ENCODE measurements at places on chromosomes 12 and 14. TPM values are rescaled to one million over a fixed set of nuclear protein-coding genes. Genes with fewer than 3 reads are reported as not detected.
A peak's percentile ranks its signal among the peaks of the same experiment; 100 is the strongest.

Gene CPNE6
- total RNA-seq = 0.07 TPM

GRCh38 chr12:27282754-27283153, 38.7 kb downstream of the STK38L start:
- DNase-seq = no peak

DNA sequence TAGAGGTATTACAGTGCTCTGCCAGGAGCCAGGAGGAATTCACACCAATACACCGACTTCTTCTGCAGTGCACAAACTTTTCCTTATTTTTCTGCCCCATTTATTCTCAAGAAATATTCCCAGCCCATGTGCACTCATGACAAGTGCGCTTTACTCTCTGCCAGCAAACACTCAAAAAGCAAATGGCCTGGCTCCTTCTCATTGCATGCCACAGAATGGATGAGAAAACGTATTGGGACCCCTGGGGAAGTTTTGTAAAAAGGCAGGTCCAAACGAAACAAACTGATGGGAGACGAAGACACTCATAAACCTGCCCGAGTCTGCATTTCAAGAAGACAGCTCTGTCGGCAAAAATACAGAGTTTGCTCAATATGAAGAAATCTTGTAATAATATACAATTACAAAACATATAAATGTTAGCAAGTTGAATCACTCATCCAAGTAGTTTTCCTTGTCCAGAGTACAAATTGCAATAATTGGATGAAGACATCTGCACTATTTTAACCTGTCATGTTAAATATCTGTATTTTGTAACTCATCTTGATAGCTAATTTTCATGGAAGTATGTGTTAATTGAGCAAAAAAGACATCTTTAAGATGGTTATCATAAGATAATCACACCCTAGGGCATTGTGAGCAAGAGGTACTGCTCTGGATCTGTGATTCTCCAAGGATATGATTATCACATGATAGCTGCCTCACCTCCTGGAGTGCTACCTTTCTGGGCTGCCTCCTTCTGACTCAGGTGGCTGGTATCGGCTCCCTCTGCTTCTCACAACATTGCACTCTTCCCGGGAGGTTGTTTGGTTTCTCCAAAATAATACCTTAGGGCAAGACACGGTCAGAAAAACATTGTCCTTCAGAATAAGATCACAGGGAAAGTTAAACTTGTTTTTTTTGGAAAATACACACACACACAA, 260.8 kb upstream of the G2E3 start:
- DNase-seq = no peak

GRCh38 chr12:59736786-59737185, 141.0 kb downstream of the SLC16A7 start:
- DNase-seq = peak; percentile 17

DNA sequence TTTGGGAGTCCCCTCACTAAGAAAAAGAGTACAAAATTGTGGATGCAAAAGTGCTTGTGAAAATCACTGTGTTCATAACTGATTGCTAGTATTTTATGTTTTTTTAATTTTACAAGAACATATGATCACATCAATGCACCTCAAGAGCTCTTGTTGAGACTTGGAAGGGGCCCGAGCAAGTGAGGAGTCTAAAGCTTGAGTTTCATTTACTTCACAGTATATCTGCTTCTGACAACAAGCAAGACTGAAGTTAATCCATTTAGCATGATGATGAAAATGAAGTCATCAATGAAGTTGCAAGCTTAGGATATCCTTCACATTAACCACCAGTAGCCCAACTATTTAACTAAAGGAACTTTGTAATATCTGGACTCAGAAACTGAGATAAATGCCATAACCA, 182.5 kb upstream of the DIO2 start:
- DNase-seq = no peak

- no peak for DNase-seq
Observed at GRCh38 chr12:70659077-70659606, 21.9 kb upstream of the PTPRB start.

GRCh38 chr12:52611080-52611468, 7.3 kb downstream of the KRT73 start:
- DNase-seq = no peak

- peak; percentile 89 for DNase-seq
Observed at GRCh38 chr12:68733661-68734071, 12.3 kb upstream of the SLC35E3 start.

GRCh38 chr12:66767536-66767935, 88.7 kb upstream of the GRIP1 start:
- DNase-seq = no peak

DNA sequence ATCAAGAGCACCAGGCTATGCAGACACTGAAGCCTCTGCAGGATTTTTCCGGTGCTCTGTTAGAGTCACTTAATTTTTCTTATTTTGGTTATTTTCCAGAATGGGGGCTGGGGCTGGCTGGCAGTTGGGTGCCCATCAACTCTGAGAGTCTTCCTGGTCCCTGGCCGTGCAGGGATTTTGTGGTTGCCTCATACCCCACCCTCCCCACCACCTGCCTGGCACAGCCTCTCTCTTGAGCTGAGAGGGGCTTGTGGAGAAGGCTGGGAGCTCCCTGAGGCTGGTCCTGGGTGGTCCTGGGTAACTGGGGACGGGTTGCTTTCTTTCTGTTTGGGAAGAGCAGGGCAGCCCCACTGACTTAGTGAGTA, 23.3 kb downstream of the LRTM2 start:
- DNase-seq = no peak

Gene OTX2
- total RNA-seq = not detected

- no peak for DNase-seq
Observed at GRCh38 chr12:77471801-77472200, 358.9 kb upstream of the NAV3 start.

DNA sequence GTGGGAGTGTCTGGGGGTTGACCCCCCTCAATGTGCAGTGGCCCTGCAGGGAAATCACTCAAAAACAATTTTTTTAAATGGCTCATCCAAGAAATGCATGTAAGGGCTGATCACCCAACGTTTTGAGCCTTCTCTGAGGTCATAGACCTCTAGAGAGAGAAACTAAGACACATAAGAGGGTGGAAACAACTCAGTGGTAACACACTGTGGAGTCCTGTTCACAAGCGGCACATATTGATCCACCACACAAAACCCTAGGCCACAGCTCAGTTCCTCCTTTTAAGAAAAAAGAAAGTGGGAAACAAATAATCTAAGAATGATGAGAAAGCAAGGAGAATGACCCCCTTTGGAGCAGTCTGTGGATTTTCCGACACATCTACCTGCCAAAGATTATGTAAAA, 83.0 kb upstream of the METAP2 start:
- DNase-seq = no peak

Gene CFAP73
- 5.4 TPM for total RNA-seq

GRCh38 chr12:103556890-103557627, 30.0 kb upstream of the STAB2 start:
- DNase-seq = no peak

GRCh38 chr12:80861641-80862378, 75.9 kb downstream of the LIN7A start:
- no peak for DNase-seq

Gene KLHL33
- total RNA-seq = not detected

Gene IQSEC3
- total RNA-seq = not detected

GRCh38 chr14:67889455-67889854, 69.9 kb downstream of the RAD51B start:
- no peak for DNase-seq

DNA sequence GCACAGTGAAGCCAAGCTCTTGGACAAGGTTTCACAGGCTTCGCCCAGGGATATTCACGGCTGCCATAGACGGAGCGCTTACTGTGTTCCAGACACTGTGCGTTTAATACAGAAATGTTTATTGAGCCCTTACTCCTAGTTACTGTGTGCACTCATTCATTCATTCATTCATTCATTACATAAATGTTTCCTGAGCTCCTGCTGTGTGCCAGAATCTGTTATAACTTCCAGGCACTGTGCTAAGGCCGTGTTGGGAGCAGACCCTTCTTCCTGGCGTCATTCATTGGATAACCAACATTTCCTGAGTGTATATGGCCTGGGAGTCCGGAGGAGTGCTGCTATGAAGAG, 760 bp upstream of the MED13L start:
- DNase-seq = no peak

Gene NCOR2
- total RNA-seq = 12.9 TPM

Gene RERG
- 3.0 TPM for total RNA-seq

DNA sequence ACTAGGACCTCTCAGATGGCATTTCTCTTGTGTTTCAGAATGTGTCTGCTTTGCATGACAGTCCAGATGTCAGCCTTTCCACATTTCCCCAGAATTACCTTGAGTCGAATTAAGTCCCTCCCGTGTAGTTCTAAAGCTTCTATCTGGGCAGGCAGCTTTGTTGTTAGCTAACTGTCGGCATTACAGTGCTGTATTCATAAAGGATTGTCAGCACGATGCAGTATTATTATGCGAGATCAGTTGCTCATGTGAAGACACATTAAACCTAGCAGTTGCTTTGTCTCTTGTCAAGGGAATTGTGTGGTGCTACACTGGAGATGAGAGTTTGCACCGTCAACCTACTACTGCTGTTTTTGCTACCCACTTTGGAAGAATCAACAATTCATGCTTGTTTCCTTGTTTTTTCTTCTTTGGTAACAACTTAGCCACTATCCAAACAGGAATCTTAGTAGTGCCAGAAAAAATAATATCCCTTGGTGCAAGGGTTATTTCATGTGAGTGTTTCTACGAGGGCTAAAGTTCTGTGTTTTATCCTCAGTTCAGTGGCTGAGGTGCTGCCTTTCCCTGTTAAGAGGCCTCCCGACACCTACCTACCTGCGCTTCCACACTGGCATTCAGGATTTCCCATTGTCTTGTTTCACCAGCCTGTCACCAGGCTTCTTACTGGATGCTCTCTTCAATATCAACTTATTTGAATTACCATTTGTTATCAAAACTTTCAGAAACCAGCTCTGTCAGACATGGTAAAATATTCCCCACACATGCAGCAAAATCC, 297.9 kb upstream of the G2E3 start:
- DNase-seq = no peak

Gene FOXN4
- not detected for total RNA-seq

Gene LRTM2
- not detected for total RNA-seq

Gene RPGRIP1
- not detected for total RNA-seq

GRCh38 chr12:83322809-83323208, 636.1 kb downstream of the TMTC2 start:
- DNase-seq = no peak

GRCh38 chr12:8677362-8677761, 14.7 kb upstream of the MFAP5 start:
- no peak for DNase-seq

GRCh38 chr14:50853891-50854290, 18.0 kb upstream of the ABHD12B start:
- DNase-seq = no peak

- DNase-seq = no peak
Observed at GRCh38 chr14:68279777-68280233, 460.2 kb downstream of the RAD51B start.

GRCh38 chr12:56062996-56063395, 17.0 kb upstream of the ERBB3 start:
- DNase-seq = no peak

- no peak for DNase-seq
Observed at GRCh38 chr14:71230897-71231296, 323.6 kb downstream of the PCNX1 start.

DNA sequence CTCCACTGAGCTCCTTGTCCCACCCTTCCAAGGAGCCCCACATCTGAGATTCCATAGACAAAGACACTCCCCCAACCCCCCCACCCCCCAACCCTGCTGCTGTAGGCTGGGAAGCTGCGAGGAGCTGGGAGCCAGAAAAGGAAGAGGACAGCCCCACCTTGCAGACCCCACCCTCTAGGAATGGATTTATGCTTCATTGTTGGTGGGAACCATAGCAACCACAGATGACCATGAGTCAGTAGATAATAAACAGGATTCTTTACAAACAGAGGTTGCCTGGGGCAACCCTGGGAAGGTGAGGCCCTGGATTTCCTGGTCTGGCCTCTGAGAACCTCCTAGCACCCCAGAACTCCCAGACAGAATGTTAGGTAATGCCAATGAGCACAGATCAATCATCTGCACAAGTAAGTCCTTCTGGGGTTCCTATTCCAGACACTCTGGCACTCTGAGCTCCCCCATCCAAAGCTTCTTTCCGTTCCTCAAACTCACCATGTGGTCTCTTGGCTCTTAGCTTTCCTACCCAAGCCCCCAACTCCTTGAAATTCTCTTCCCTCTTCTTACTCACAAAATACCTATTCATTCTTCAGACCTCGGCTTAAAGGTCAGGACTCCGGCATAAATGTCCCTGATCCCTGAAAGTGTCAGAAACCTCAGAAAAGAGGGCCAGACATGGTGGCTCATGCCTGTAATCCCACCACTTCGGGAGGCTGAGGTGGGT, 15.2 kb upstream of the PLEKHG6 start:
- peak; percentile 86 for DNase-seq

DNA sequence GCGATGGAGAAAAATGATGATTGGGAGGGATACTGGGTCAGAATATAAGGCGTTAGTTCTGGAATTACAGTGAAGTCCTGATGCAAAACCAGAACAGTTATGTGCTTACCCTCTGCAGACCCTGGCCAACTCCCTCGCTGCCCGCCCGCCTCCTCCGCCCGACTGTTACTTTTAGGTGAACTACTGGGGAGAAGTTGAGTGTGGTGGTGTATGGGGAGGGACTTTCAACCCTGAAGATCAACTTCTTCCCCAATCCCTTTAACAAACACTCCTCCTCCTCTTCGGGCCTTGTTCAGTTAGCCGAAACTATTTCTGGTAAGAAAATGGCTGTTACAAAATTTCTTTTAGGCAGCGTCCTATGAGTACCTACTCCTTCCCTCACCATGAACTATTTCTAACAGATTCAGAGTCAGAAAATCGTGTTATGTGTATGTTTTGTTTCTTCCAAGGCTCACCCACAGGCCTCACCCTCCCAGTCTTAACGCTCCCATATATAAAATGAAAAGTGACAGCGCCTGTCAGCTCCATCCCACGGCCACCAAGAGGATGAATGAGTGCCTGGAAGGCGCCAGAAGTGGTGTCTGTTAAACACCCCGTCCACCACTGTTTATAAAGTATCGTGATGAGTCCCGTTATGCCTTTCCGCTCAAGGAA, 1.3 kb downstream of the FBXO33 start:
- DNase-seq = no peak

DNA sequence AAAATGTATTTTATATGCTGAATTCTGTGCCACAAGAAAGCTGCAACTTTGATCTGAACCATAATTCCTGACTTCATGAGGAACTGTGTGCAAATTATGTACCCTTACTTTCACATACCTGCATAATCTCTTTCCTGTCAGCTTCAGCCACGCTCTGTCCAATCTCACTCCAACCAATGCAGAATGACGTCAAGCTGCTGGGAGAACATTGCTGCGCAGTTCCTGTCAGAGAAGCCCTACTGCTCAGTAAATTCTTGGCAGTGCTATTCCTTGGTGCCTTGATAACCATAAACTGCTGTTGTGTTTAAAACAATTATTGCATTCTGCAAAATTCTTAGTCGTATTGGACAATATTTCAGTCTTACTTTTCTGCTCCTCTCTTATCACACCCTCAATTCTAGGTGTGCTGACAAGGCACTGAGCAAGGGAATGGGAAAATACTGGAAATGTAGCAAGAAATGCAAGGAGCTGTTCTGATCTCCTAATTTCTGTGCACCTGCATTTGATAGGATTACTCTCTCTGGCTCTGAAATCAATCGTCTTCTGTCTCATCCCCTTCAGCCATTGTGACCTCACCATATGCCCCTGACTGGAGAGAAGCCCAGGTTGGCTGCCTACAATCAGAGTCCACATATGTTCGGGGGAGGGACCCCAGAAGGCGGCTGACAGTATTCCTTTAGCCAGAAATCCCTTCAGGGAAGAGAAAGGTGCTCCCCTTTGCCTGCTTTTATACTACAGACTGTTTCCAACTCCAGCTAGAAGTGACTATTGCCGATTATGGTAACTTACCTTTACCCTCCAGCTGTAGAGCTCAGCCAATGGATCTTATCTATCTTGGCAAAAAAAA, 274.9 kb upstream of the NOVA1 start:
- DNase-seq = no peak

- peak; percentile 90 for DNase-seq
Observed at GRCh38 chr14:49852301-49853157, at the start of gene NEMF. TSS of gene NEMF (minus strand) at chr14:49852788. CDS start at chr14:49852753, 35 bp downstream.
